Karpas-422 (cell line): ENCODE measurements at places on chromosomes 7 and 10. TPM values are rescaled to one million over a fixed set of nuclear protein-coding genes. Genes with fewer than 3 reads are reported as not detected.

Gene ZNF438
- total RNA-seq: 0.26 and 3.1 TPM in 2 replicates

Gene SPDYE2B
- total RNA-seq: not detected in 2 replicates

Gene ATRNL1
- not detected in 2 replicates for total RNA-seq

Gene ELMO1
- total RNA-seq: 87.7 and 137 TPM in 2 replicates

Gene FFAR4
- total RNA-seq: not detected in 2 replicates

Gene NUPR2
- not detected in 2 replicates for total RNA-seq

Gene ETV1
- total RNA-seq: not detected in 2 replicates

Gene TSPAN33
- total RNA-seq: 11.1 and 21.8 TPM in 2 replicates

Gene CYP3A5
- total RNA-seq: not detected in 2 replicates

Gene TMEM209
- total RNA-seq: 20.9 and 68.9 TPM in 2 replicates

Gene PRLHR
- not detected in 2 replicates for total RNA-seq

Gene LIPF
- total RNA-seq: 0.22 TPM in 1 of 2 replicates, not detected in the other

Gene RPEL1
- not detected in 2 replicates for total RNA-seq
